ENCODE measurements at places on chromosomes 5 and 9. TPM values are rescaled to one million over a fixed set of nuclear protein-coding genes. Genes with fewer than 3 reads are reported as not detected.

- H3K27me3 ChIP-seq: no peaks in the 10 kb centered on the region
- DNase-seq: no peak
These were observed 15.6 kb upstream of the BTNL9 start for GRCh38 chr5:181024245-181025064.

The SLC36A2 gene
- total RNA-seq: not detected

GRCh38 chr9:38228331-38229103, 159.5 kb upstream of the SHB start:
- no peak overlapping the region for H3K27ac ChIP-seq
- H3K27me3 ChIP-seq: peaks cover 7% of the 10 kb centered on the region
- no peaks in the 10 kb centered on the region for H3K36me3 ChIP-seq
- no peak overlapping the region for H3K4me3 ChIP-seq
- H3K4me1 ChIP-seq: peaks cover 20% of the 10 kb centered on the region

- H3K4me3 ChIP-seq: no peak overlapping the region
- no peak overlapping the region for H3K27ac ChIP-seq
- peak; percentile 27 for DNase-seq
- H3K4me1 ChIP-seq: peaks cover 14% of the 10 kb centered on the region
These were observed 124.7 kb downstream of the GABBR2 start for GRCh38 chr9:98584059-98584458.

The HMCN2 gene
- not detected for total RNA-seq

DNA sequence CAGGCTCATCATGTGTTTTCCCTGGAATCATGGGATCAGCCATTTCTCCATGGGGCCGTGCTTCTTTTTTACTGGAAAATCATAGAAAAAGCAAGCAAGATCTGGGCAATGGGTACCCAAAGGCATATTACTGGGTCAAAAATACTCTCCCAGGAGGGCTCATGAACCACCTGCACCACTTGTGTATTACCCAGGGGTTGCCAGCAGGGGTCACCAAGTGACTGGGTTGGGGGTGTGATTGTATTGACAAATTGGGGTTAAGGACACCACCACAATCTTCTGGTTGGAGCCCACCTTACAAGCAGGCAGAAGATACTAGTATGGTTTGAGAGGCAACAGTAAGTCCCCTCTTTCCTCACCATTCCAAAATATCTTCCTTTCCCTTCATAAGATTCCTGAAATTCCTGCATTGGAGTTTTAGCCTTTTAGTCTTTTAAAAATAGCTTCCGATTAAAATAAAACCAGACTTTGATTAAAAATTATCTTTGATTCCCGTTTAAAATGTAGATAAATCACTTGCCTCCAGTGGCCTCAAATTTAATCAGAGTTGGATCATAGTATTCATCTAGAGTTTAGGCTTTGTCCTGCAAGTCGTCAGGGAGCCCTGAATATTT, 603.3 kb downstream of the KIF4B start:
- no peak overlapping the region for H3K4me3 ChIP-seq
- H3K36me3 ChIP-seq: no peaks in the 10 kb centered on the region
- peak; percentile 56 for DNase-seq
- no peak overlapping the region for H3K27ac ChIP-seq
- H3K4me1 ChIP-seq: no peaks in the 10 kb centered on the region

DNA sequence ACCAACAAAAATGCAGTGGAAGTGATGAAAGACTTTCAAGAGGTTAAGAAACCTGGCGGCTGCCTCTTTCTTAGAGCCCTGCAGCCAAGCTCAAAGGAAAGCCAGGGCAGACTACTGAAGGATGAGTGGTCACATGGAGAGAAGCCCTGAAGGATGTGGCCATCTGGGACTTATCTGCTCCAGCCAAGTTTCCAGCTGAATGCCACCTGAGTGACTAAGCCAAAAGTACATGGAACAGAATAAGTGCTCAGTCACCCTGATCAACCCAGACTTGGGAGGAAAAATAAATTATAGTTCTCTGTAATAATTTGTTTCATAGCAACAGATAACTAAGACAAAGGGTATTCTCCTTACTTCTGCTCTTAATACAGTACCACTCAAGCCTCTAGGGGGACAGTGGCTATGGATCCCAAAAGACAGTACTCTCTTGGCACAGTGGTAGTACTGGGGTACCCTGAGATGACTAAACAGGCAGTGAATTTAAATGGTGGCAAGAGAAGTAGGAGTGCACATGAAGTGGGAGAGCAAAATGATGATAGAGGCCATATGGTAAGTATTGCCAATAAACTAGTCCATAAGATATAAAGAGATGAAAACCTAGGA, 182.3 kb downstream of the ELAVL2 start:
- H3K36me3 ChIP-seq: no peaks in the 10 kb centered on the region
- no peaks in the 10 kb centered on the region for H3K4me1 ChIP-seq
- H3K27ac ChIP-seq: no peak overlapping the region
- no peaks in the 10 kb centered on the region for H3K27me3 ChIP-seq

The MORN5 gene
- not detected for total RNA-seq

GRCh38 chr5:147997486-147997885, 66.3 kb upstream of the SPINK5 start:
- no peaks in the 10 kb centered on the region for H3K36me3 ChIP-seq
- H3K4me3 ChIP-seq: no peak overlapping the region
- H3K27me3 ChIP-seq: no peaks in the 10 kb centered on the region
- DNase-seq: no peak

- peaks cover 9% of the 10 kb centered on the region for H3K4me1 ChIP-seq
- peaks cover 5% of the 10 kb centered on the region for H3K36me3 ChIP-seq
- peaks cover 6% of the 10 kb centered on the region for H3K27me3 ChIP-seq
- no peak overlapping the region for H3K4me3 ChIP-seq
These were observed 1.9 kb downstream of the FBXO10 start for GRCh38 chr9:37574241-37574721.

DNA sequence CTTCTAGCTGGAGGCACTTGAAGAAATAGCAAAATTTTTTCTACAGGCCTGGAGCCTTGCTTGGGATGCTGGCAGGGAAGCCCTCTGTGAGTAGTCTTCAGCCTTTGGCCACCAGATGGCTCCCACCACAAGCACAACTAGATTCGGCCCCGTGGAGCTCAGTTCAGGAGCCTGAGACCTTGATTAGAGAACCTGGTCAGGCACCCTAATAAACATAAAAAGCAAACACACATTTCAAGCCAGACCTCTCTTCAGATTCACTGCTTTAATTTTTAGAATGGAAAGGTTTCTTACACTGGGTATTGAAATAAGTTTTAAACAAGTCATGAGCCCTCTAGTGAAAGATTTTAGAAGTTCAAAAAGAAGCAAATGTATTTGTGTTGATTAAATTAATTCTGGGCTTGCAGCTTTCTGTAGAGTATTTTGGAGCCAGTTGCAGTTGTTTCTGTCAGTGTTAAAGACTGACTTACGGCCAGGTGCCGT, 41.4 kb downstream of the GLRX start:
- H3K36me3 ChIP-seq: no peaks in the 10 kb centered on the region
- H3K27ac ChIP-seq: peak overlapping the region; percentile 26
- peaks cover 38% of the 10 kb centered on the region for H3K4me1 ChIP-seq
- H3K27me3 ChIP-seq: no peaks in the 10 kb centered on the region

- H3K4me3 ChIP-seq: no peak overlapping the region
- no peak for DNase-seq
- no peaks in the 10 kb centered on the region for H3K4me1 ChIP-seq
- H3K36me3 ChIP-seq: no peaks in the 10 kb centered on the region
- no peak overlapping the region for H3K27ac ChIP-seq
These were observed 21.8 kb downstream of the GRIN3A start for GRCh38 chr9:101716629-101717028.

DNA sequence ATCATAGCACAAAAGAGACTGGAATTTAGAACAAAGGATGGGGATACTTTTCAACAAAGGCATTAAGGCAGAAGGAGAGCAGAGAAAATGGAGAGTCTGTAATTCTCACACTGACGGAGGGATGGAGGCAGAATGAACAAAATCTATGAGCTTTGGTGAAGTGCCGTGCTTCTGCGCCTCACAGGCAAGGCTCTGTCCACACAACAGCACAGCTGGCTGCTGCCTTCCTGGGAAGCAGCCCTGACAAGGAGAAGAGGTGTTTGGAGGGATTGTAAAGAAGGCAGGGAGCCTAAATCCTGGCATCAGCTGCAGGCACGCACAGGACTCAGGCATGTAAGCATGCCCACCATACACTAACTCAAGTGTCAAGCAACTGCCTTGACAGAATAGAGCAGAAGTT, 485.2 kb upstream of the KIF2A start:
- DNase-seq: no peak
- peaks cover 5% of the 10 kb centered on the region for H3K27me3 ChIP-seq
- no peaks in the 10 kb centered on the region for H3K36me3 ChIP-seq
- no peak overlapping the region for H3K4me3 ChIP-seq

Measured in activated CD8-positive, alpha-beta T cell treated with anti-CD3 and anti-CD28 coated beads, Interleukin-2, amount 10 ng/mL, durations not matched to agents 7 days and 5 days (primary cell).